ENCODE measurements at places on chromosomes 7 and 10.
A peak's percentile ranks its signal among the peaks of the same experiment; 100 is the strongest.

GRCh38 chr10:49512121-49512809 lies 26.7 kb downstream of the ERCC6 start:
- DNase-seq, result peak; percentile 50

DNA sequence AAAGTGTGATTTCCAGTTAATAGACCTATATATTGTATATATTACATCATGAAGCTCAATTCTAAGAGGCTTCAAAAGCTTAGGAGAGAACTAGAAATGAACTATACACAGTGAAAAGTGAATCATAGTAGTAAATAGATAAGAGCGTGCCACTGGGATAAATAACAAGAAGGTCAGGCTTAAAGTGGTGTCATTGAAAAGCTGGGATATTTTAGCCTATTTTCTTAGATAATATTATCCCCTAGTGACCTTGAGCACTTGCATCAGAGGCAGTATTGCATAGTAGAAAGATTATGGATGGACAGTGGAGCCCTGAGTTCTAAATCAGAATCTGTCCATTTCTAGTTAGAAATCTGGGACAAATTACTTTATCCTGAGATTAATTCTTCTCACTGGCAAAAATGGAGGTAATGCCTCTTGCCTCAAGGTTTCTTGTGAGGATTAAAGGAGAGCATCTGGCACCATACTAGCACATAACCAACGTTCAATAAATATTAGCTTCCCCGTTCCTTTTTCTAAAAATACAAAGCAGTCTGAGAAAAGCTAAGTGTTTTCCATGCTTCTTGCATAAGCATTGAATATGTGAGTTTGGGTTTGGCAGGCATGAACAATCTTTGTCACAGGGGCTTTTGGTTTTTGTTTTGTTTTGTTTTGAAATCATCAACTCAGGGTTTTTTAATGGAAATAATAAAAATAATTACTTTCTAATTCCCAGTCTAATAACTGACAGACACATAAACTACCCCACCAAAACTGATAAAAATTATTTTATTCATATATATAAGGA lies 27.3 kb upstream of the MACC1 start:
- DNase-seq, result no peak

- DNase-seq, result no peak
Measured at GRCh38 chr7:127706766-127707165, 54.8 kb downstream of the SND1 start.

DNA sequence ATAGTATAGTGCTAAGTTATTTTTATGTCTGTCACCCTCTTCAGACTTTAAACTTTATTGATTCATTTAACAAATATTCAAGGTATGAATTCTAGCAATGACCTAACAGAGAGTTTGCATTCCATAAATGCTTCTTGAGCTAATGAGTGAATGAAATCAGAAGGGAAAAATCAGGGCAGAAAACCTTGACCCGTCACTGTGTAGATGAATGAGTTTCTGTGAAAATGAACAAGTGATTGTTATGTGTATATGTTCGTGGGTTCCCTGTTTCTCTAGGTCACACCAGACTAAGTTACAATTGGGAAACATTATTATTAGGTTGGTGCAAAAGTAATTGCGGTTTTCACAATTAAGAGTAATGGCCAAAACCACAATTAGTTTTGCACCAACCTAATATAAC lies 30.1 kb downstream of the APBB1IP start:
- no peak for DNase-seq

DNA sequence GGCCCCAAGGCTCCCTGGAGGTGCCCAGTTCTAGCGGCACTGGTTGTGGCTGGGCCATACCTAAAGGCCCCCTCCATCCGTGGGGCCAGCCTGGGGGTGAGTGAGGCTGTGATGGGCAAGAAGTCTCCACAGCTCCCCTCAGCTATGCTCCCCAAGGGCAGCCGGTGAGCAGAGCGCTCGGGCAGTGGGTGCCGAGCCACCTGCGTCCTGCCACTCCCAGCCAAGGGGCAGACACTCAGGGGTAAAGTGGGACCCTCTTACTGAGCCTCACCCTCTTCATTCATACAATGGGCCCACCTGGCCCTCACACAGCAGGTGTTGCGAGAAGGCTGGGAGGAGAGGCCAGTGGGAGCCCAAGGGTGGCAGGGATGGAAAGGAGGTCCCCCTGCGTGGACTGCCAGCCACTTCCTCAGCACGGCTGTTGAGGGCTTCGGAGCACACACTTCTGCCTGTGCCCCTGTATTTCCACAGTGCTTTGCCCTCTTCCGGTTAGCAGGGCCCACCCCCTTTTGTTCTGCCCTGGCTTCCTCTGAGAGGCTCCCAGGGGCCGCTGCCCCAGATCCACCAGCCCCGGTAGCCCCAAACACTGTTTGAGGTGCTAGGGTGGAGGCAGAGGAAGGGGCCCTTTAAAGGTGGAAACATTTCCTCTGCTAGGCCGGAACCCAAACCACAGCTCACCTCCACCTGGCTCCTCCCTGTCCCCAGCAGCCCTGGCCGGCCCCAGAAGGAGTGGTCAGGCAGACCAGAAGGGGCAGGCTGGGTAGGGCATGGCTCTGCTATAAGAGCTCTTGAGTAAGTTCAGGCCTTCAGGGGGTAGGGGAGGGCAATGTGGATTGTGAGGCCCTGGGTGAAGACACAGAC lies 16.4 kb upstream of the C10orf105 start:
- no peak for DNase-seq

- no peak for DNase-seq
Measured at GRCh38 chr7:47301105-47301477, 280.8 kb downstream of the TNS3 start.

GRCh38 chr7:151762583-151763245 lies 114.2 kb downstream of the PRKAG2 start:
- DNase-seq, result no peak

GRCh38 chr7:135877805-135878204 lies 99.4 kb downstream of the MTPN start:
- no peak for DNase-seq

DNA sequence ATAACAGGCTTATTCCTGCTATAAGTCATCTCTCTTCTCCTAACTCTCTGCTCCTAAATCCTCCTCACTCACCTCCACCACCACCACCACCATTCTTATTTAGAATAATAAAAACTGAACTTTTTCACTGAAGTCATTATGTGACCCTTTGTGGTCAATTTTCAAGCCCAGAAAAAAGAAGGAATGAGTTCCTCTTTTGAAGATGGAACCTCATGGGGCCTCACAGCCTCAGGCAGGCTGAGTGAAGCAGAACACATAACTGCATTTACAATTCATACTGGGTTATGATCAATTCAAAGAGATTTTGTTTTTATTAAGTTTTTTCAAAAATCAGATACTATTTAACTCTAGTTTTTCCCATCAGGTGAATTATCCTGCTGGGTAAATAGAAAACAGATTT lies 29.8 kb downstream of the PNLIPRP3 start:
- DNase-seq, result no peak

DNA sequence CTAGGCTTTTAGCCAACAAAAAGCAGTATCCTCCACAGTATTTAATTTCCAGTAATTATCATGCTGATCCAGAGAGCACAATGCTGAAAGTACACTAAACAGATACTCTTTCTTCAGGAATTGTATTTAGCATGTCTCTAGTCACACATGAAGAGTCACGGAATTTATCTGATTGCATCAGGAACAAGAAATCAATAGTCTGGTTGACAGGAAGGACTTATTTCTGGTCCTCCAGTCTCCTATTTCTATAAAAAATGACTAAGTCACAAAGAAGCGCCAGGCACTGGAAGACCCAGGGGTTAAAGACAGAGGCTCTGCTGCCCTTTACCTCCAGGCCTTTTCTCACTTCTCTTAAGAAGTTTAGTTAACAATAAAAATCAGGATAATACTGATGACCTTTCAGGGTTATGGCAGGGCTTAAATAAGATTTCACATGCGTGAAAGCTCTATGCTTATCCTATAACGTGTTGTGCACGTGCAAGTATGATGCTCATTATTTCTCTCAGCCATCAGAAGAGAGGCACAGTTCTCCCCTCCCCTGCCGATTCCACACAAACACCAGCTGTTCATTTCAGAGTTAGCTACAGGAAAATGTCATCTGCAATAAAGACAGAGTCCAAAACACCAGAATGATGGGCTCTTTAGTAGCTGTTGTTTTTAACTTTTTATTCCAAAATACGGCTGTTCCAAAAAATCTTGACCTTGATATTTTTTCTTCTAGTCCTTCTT lies 36.9 kb downstream of the SLC26A4 start:
- DNase-seq, result no peak

DNA sequence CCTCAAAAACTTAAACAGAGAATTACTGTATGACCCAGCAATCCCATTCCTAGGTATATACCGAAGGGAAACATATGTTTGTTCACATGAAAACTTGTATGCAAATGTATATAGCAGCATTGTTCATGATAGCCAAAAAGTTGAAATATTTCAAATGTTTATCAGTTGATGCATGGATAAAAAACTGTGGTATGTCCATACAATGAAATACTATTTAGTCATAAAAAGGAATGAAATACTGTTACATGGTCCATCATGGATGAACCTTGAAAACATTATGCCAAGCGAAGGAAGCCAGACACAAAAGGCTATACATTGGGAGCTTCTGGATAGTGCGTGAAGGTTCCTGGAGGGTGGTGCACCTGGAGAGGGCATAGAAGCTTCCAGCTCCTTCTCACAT lies 11.0 kb upstream of the TRA2A start:
- DNase-seq, result no peak

- no peak for DNase-seq
Measured at GRCh38 chr10:61870526-61870895, 31.0 kb upstream of the ARID5B start.
